ENCODE measurements at places on chromosomes 6 and 20. TPM values are rescaled to one million over a fixed set of nuclear protein-coding genes. Genes with fewer than 3 reads are reported as not detected.

The TEAD3 gene
- 43.7 TPM for polyA plus RNA-seq

The RBM24 gene
- 1.2 TPM for polyA plus RNA-seq

The TPX2 gene
- 71.2 TPM for polyA plus RNA-seq

The PTK7 gene
- polyA plus RNA-seq = 213 TPM

The RHAG gene
- polyA plus RNA-seq = 0.96 TPM

The PLAGL2 gene
- polyA plus RNA-seq = 23.2 TPM

The CRIP3 gene
- 7.3 TPM for polyA plus RNA-seq

The VIP gene
- 1.6 TPM for polyA plus RNA-seq

The TMEM200A gene
- polyA plus RNA-seq = 27.8 TPM

The MUC21 gene
- not detected for polyA plus RNA-seq

The LPA gene
- 0.30 TPM for polyA plus RNA-seq

The MOCS1 gene
- polyA plus RNA-seq = 11.0 TPM

- DNase-seq = no peak
Observed at GRCh38 chr20:33944914-33945313, 48.8 kb upstream of the RALY start.

- no peak for DNase-seq
Observed at GRCh38 chr6:89462503-89462902, 29.6 kb downstream of the ANKRD6 start.

GRCh38 chr6:85997206-85997605 is 354.5 kb upstream of the SYNCRIP start:
- no peak for DNase-seq

- no peak for DNase-seq
Observed at GRCh38 chr6:43142101-43142500, 29.0 kb upstream of the SRF start.

- DNase-seq = no peak
Observed at GRCh38 chr6:40585223-40585622, 1.9 kb downstream of the LRFN2 start.

DNA sequence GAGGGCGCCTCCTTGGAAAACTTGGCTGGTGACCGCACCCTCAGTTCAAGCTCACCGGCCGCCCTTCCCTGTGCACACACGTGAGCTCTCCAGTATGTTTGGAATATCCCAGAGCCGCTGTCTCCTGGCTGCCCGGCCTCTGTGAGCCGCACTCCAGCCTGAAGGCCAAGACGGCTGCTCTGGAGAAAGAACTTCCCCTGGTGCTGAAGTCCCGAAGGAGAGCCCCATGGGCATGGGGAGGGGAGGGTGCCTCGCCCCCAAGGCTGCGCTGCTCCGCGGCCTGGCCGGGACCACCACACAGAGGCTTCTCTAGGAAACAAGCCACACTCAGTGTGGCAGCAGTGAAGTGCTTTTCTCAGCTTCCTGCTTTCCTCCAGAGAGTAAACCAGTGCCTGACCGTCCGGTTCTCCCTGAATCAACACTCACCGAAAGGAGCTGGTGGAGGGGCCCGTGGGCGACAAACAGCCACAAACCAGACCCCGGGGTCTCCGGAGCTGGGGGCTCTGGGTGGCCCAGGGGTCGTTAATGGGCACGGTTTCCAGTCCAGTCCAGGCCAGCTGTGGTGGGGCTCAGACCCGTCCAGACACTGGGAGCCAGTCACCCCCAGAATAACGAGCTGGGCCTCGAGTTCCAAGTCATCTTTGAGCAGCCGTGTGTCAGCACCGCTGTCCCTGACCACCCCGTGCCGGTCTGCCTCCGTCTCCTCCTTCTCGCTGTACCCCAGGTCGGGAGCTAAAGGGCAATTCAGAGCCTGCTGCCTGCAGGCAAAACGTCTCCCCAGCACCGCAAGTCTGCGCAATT is 87.4 kb upstream of the BHLHE23 start:
- no peak for DNase-seq

DNA sequence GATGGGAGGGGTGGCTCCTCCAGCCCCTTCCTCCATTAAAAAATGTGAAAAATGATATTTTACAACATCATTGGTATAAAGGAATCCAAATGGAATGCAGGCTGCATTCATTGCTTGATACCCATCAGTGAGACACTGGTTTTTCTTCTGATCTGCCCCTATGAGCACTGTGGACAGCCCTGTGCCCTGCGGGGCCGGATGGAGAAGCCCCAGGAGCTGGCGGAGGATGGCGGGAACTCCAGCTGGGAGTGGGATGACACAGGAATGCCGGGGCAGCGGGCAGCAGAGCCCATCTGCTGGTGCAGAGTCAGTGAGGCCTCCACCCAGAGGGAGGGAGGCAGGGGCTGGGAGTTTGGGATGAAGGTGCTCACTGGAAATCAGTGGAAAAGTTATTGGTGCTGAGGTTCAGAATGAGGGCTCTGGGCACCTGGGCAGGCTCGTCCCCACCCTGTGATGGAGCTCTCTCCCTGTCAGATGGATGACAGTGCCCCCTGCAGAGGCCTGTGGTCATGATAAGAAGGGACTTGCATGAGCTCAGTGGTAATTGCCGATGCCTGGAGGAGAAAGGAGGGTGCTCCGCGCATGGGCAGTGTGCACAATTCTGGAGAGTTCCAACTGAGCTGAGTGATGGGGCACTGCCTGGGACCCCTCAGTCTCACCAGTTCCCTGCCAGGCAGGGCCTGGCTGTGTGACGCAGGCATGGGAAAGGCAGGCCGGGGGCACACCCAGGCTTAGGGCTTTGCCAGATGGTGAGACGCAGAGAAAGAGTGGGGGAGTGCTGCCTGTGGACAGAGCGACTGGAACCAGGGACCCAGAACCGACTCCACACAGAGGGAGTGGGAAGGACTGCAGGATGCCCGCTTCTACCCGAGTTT is 23.2 kb downstream of the CTCFL start:
- DNase-seq = no peak

DNA sequence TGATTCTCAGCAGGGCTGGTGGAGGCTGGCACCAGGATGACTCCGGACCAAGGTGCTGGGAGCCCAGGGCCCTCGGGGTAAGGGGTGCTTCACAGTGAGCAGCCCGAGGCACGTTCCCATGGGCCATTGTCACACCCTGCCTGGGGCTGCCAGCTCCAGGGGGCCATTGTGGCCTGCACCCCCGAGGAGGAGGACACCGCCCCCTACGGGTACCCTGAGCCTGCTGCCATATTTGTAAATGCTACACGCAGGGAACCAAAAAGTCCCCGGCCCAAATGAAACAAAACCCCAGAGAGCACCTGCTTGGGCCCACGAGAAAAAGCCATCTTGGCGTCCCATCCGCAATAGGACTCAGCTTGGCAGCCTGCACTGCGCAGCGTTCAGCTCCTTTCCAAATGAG is 64.7 kb upstream of the GATA5 start:
- DNase-seq = no peak

- no peak for DNase-seq
Observed at GRCh38 chr6:100376103-100376502, 88.6 kb downstream of the SIM1 start.

DNA sequence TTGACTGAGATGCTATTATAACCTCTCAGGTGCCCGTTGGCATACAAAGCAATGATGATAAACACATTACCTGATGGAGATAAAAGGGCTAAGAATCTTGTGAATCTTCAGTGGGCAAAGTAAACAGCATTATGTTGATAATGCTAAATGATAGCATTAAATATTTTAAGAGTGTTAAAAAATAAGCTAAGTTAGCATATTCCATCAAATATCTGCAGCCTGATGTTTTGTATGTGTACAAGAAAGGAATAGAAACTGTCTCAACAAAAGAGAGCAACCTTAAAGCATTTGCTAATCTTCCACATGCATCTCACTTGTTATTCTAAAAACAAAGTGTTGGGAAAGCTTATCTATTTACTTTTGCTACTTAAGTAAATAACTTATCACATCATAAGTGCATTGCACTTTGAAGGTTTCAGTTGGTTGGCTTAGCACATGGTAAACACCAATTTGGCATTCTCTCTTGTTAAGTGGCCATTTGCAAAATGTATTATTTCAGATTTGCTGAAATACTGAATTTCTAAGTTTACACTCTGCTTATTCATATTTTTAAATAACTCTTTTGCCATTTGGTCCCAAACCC is 151.6 kb downstream of the SYNDIG1 start:
- no peak for DNase-seq

GRCh38 chr6:89215391-89215790 is 1.8 kb downstream of the GABRR1 start:
- no peak for DNase-seq

DNA sequence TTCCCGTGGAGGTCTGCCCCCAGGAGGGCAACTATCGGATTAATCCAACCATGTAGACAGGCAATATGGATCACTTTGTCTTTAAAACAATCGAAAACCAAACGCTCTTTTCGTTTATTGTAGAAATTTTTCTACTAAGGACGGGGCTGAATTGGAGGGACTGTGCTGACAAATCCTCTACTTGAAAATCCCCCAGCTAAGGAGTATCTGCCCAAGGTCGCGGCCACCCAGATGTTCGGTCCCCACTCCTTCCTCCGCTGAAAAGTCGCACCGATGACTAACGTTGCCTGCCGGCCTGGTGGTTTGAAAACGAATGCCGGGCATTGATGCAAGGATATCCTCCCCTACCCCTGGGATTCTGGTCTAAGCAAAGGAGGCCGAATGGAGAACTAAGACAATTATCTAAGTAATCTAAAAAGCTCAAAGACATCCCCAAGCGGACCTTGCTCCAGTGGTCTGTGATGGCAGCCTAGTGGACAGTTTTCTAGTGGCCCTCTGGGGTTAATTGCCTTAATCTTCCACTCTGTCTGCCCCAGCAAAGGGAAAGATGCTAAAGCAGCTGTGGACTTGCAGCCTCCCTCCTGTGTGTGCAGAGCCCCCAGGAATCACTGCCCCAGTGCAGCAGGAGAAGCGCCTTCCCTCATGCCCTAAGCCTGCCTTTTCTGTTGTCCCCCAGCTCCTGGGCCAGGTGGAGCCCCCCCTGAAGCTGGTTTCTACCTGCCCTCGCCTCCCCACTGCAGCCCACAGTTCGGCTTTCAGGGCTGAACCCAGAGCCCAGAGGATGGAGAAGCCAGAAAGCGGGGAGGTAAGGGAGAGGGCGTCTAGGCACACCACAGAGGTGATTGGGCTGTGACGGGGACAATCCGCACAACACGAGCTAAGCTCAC is 3.6 kb upstream of the FOXC1 start:
- no peak for DNase-seq

GRCh38 chr20:19764207-19764606 is 6.1 kb downstream of the RIN2 start:
- no peak for DNase-seq

- DNase-seq = no peak
Observed at GRCh38 chr6:15327271-15327670, 81.4 kb downstream of the JARID2 start.

Measured in left kidney (tissue), 8 donors.